Spinal cord (tissue), 10 donors: ENCODE measurements at places on chromosomes 16 and 17. TPM values are rescaled to one million over a fixed set of nuclear protein-coding genes. Genes with fewer than 3 reads are reported as not detected.

The ATPAF2 gene
- total RNA-seq, result 22.8 TPM

- H3K36me3 ChIP-seq, result peaks cover 16% of the 10 kb centered on the region
- DNase-seq, result no peak
- H3K27ac ChIP-seq, result no peak overlapping the region
These were observed 37.2 kb upstream of the BCAR1 start for GRCh38 chr16:75288596-75289120.

GRCh38 chr17:69669441-69670178 lies 255.1 kb downstream of the MAP2K6 start:
- no peak overlapping the region for H3K4me3 ChIP-seq
- H3K27me3 ChIP-seq, result no peaks in the 10 kb centered on the region
- H3K36me3 ChIP-seq, result no peaks in the 10 kb centered on the region
- H3K27ac ChIP-seq, result no peak overlapping the region

GRCh38 chr17:41733348-41734138 lies 900 bp downstream of the HAP1 start:
- DNase-seq, result no peak
- H3K27me3 ChIP-seq, result peaks cover 58% of the 10 kb centered on the region
- peaks cover 26% of the 10 kb centered on the region for H3K4me1 ChIP-seq

DNA sequence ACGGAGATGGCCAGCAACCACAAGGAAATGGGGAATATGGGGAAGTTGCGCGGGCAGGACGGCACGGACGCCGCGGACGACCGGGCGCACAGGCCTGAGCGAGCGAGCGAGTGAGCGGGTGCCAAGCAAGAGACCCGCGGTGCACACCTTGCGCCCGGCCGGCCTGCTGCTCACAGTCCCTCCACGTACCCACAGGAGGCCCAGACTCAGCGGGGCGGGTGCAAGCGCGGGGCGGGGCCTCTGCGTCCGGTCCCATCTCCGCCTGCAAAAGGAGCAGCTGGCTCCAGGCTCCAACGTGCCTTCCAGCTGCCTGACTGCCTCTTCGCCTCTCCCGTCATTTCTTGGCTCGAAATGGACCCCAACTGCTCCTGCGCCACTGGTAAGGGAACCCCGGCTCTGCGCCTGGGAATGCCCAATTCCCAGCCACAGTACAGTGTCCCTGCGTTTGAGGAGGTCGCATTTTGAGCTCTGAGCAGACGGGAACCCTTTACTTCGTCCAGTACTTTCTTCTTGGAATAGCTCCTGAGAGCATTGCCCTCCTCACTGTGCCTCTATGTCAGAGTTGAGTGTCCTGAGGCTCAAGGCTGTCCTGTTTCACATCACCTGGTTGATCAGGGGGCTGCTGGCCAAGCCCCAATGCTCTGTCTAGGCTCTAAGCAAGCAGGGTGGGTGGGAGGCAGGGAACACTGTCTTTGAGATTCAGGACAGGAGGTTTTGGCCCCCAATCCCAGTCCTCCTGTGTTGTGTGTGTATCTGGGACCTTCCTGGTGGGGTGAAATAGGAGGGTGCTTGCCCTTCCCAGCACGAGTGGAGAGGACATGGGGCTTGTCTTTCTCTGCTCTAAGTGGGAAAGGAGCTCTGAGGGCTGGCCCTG lies 8.1 kb upstream of the MT1E start:
- H3K27me3 ChIP-seq, result peaks cover 28% of the 10 kb centered on the region
- no peak overlapping the region for H3K27ac ChIP-seq
- H3K36me3 ChIP-seq, result no peaks in the 10 kb centered on the region
- H3K4me1 ChIP-seq, result peaks cover 20% of the 10 kb centered on the region
